ENCODE measurements at places on chromosomes 3 and 15.

DNA sequence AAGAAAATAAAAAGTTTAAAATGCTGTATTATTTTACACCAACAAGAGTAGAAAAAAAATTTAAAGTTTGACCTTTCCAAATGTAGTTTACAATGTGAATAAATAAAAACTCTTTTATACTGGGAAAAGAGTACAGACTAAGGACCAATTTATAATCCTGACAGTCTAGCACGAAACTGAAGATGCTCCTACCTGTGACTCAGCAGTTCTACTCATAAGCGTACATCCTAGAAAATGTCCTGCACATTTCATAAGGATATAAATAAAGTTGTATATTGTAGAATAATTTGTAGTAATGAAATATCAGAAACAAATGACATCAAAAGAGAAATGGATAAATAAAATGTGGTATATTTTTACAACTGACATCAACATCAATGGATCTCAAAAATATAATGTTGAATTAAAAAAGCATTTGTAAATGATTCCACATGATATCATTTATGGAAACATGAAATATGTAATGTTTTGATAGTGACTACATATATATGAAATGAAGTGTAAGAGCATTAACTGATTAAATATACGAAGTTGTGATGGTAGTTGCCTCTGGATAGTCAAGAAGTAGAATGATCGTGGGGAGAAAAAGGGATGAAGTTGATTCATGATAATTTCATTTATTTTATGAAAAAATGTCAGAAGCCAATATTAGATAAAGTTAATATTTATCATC lies 161.3 kb upstream of the CBLB start:
- DNase-seq = no peak

GRCh38 chr3:37535526-37536432 lies 325.9 kb upstream of the CTDSPL start:
- DNase-seq = no peak

DNA sequence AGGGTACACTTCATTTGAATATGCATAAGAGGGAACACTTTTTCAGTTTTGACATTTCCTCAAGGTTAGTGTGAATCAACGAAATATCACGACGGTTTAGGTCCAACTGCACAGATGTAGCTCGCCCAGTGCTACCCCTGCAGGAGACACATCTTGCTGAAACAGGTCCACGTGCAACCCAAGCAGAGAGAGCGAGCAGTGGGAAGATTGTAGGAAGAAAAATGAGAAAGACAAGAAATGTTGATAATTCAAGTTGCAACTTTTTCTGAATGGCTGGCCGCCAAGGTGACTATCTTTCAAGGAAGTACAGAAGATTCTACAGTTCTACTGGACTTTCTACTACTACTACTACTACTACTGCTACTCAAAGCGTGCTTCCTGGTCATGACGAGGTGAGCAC lies 231.7 kb downstream of the PDZRN3 start:
- no peak for DNase-seq

- no peak for DNase-seq
Measured at GRCh38 chr3:2517500-2518172, 419.0 kb downstream of the CNTN4 start.

GRCh38 chr15:39030291-39031070 lies 465.9 kb upstream of the RASGRP1 start:
- DNase-seq = no peak

- peak; percentile 17 for DNase-seq
Measured at GRCh38 chr15:95839367-95839782, 491.1 kb upstream of the NR2F2 start.

GRCh38 chr3:11379238-11379823 lies 107.1 kb downstream of the ATG7 start:
- peak; percentile 10 for DNase-seq

GRCh38 chr3:45980819-45981218 lies 14.8 kb downstream of the FYCO1 start:
- no peak for DNase-seq

DNA sequence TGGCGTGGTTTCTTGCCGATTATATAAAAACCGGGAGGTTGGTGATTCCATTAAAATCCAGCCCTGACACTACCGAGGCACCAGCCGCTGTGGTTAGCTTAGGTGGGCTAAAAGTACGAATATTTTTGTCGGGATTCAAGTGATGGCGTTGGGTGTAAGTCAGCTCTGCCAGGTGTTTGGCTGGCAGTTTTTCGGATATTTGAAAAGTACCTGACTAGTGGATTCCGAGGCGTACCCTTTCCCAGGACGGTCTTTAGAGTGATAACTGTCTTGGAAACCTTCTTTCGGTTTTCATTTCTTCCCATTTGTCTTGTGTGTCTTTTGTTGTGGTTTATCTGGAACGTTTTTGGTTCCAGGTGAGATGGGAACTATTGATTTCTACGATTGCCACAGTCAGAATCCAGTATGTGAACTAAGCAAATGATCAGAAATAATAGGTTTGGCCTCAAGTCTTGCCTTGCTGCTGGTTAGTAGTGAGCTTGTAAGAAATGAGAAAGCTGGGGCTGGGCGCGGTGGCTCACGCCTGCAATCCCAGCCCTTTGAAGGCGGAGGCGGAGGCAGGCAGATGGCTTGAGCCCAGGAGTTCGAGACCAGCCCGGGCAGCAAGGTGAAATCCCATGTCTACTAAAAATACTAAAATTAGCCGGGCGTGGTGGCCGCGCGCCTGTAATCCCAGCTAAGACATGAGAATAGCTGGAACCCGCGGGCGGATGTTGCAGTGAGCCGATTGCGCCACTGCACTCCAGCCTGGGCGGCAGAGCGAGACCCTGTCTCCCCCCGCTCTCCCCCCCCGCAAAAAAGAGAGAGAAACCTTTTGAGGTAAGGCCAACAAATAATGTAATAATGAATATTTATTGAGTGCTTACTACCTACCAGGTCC lies 1.4 kb downstream of the FYTTD1 start:
- peak; percentile 9 for DNase-seq

DNA sequence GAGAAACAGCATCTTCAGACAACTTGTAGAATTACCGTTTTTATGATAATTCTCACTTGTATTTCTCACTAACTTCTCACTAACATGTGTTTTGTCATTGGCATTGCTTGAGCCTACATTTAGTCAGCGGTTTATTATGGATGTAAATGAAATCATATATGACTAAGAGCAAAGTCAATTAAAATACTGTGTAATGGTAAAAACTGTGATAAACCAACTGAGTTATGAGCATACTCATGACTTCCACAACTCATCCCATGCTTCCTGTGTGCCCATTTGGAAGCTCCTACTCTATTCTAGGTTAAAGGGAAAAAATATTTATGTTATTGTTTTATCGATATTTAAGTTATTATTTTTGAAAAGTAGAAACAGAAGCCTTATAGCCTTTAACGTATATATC lies 12.8 kb downstream of the PXK start:
- no peak for DNase-seq

DNA sequence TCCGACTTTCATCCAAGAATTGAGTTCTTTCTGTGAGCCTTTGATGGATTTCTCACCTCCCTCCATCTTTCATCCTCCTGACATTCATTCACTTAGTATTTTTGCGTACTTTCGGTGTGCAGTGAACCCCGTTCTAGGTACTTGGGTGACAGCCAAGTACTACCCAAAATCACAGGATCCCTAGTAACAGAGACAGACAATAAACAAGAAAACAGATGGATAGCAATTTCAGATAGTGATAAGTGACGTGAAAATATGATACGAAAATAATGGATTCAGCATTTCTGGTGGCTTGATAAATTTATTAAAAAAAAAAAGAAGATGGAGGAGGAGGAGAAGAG lies 264 bp upstream of the CMTM6 start:
- DNase-seq = no peak

DNA sequence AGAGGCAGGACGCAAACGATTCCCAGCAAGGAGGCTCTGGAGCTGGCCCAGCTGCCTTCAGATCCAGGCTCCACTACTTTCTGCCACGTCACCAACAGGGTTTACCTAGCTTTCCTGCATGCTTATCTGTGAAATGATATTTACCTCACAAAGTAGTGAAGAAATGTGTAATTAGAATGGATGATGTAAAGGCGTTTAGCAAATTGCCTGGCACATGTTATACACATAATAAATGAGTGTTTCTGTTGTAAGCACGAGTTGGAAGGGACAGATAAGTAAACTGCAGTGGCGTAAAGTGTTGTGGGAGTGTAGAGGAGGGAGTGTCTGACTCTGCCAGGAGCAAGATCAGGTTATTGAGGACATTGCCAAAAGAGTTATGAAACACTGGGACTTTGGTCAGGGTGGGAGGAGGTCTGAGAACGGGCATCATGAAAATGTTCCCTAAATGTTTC lies 3.5 kb upstream of the CHAC1 start:
- no peak for DNase-seq

DNA sequence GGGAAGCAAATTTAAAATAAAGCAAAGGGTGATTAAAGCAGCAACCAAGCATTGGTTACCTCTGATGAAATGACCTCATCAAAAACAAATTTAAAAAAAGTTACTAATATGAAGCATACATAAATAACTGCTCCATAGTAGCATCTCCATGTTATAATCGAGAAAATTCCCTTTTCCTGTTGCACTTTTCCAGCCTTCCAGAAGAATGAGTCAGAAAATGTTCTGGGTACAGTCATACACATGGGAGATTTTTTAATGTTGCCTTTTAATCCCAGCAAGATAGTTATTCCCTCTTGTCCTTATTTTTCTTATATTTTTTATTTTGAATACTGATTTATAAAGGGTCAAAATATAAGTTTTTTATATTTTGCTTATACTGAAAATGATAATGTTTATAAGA lies 2.6 kb upstream of the TMCO5A start:
- DNase-seq = no peak

- no peak for DNase-seq
Measured at GRCh38 chr3:126201168-126201567, 20.8 kb upstream of the ALDH1L1 start.

DNA sequence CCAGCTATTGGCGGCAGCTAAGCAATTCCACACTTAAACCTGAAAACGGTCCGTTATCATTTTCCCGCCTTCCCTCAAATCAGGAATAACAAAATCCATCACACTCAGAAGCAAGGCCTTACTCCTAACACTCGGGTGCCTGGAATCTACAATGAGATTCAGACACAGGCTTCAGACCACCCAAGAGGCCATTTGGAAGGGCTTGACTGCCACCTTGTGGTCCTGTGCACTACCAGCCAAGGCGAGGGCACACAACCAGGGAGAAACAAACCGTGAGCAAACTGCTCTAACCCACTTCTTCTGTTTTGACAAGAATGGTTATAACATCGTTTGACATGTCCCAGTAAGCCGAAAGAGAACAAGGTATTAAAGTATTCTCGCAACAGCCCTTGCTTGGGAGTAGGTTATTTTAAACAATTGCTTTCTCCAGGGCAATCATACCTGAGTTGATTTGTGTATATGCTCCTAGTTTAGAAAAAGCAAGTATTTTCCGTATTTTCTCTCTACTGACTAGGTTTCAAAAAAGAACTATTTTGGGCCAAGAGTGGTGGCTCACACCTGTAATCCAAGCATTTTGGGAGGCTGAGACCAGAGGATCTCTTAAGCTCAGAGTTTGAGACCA lies 40.1 kb upstream of the TAFA4 start:
- DNase-seq = peak; percentile 26

GRCh38 chr3:139718415-139718814 lies 40.6 kb upstream of the NMNAT3 start:
- DNase-seq = no peak

- no peak for DNase-seq
Measured at GRCh38 chr3:159881208-159881607, 107.4 kb upstream of the IL12A start.

- no peak for DNase-seq
Measured at GRCh38 chr15:62874959-62875625, 167.5 kb upstream of the TPM1 start.

- DNase-seq = no peak
Measured at GRCh38 chr3:111895071-111895470, 36.0 kb downstream of the PHLDB2 start.

- no peak for DNase-seq
Measured at GRCh38 chr3:32882603-32883025, 64.8 kb downstream of the TRIM71 start.

DNA sequence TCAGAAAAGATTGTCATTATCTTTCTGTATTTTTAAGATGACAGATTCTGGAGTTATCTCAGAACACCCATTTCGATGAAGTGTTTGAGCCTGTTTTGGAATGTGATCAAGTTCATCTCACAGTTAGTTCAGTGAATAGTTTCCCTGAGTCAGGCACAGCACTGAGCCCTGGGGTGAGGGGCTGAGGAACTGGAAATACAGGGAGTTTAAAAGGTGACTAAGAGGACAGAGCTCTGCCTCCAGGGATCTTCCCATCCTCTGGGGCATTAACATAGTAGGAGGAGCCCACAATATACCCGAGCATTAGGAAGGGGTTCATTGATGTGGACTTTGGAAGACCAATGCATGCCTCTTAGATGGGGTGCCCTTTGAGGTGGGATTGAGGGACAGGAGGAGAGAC lies 355.1 kb downstream of the CLSTN2 start:
- no peak for DNase-seq

DNA sequence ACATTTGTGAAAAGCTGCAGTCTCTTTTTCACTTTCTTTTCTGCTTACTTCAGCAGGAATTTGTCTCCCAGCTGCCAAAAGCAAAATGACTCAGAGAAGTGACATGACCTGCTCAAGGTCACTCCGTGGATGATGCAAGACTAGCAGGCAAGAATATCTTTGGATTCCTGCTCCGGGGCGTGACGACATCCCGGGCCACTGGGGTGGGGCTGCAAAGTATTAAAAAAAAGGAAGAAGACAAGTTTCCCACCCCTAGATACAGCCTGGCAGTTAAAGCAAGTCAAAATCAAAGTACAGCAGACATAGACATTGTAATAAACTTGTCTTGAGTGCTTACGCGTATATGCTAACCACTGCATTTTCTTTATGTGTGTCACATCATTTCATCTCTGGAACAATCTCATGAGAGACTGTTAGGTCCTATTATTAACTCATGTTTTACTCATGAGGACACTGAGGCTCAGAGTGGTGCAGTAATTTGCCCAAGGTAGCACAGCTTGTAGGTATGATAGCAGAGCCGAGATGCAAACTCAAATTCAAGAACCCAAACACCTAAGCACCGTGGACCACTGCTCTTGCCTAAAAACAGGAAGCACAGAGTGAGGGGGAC lies 485.2 kb upstream of the PROK2 start:
- no peak for DNase-seq

DNA sequence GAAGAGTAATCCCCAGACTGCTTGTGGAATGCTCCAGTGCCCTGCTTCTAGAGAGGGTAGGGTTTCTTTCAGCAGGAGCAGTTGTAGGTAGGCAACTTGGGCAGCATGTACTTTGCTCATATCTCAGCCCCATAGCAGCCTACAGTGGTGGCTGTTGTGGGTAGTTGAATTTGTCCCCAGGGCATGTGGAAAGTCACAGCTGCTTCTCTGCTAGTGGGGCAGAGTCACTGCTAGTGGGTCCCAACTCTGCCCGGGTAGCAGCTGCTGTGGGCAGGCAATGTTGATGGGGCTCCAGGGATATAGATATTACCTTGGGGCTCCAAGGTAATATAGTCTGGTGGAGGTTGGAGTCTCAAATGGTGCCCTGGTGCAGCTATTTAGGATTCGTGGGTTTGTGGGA lies 174.5 kb downstream of the OTOL1 start:
- DNase-seq = no peak
